ENCODE measurements at places on chromosomes 5 and 9.

DNA sequence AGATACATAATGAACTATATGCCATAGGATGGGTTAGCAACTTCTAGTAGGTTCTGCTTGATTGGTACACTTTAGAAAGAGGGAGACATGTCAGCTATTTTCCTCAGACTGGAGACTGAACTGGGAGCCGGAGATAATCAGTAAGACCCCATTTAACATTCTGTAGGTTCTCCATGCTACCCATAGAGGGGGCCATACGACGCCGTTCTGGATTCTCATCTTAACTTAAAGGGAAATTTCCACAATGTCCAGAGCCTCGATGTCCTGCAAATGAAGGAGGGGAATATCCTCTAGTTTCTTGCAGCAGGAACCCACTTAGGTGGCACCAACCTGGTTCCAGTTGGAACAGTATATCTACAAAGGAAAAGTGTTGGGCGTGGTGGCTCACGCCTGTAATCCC, 22.3 kb upstream of the NPM1 start:
- no peak for DNase-seq

DNA sequence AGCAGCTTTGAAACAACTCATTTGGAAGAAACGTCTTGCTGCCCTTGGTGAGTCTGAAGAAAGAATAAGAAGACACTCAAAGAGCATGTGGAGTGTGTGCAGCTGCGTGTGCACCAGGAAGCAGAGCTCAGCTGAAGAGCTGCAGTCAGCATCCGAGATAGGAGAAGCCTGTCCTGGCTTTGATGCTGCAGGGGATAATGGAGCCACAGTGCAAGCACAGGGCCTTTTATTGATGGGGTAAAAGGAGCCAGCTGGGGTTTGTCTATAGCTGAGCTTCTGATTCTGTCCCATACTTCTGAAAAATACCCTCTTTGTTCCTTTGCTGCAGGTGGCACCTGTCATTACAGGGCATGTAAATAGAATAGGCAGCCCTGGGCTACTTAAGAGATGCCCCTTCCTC, 375.7 kb upstream of the ZNF462 start:
- no peak for DNase-seq

DNA sequence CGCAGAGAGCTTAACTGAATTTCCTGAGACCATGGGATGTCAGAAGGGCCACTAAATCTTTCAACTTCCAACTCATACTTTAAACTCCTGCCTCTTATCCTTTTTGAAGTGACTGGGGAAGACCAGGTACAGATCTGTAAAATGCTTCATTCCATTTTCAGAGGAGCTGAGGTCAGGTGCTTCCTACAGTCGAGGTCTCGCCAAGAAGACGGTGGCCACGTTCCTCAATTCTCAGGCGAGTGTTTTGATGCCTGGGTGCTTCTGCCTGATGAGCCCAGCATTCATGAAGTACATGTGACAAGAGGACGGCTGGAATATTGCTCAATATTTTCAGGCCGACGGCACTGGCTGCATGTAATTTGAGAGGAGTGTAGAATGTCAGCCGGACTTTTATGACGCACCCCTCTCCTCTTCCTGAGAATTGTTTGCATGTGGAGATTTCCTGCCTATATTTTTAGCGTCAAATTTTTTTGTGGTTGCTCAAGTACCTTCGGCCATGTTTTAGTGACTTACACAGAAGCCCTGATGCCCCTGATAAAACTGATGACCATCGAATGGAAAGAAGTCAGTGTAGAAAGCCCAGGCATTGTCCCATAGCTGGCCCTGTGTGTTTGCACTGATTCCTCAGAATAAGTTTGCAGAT, 38.8 kb upstream of the GLRX start:
- DNase-seq = no peak

GRCh38 chr5:45686620-45687019, 9.6 kb downstream of the HCN1 start:
- no peak for DNase-seq

DNA sequence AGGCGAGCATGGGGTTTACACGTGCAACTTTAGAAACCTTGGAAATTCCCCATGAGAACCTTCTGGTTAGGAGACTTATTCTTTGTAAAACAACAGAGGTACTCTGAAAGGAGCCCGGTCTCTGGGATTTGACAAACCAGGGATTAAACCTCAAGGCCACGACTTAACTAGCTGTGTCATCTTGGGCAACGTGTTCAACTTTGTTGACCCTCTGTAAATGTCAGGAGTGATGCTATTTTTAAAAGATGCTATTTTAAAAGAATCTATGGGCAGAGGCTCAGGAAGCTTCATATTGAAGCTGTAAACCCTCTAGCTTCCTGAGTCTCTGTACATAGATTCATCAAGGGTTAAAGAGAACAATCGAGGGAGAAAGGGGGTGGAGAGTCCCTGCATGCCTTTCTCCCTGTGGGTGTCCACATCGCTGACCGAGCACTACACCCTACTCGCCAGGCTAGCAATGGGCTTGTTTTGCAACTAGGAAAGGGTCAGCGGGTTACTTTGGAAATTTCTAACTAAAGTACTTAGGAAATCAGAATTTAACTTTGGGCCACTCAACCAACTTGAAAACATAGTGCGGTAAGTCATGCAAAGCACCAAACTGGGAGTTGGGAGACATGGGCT, 2.1 kb downstream of the SLC36A2 start:
- DNase-seq = no peak

DNA sequence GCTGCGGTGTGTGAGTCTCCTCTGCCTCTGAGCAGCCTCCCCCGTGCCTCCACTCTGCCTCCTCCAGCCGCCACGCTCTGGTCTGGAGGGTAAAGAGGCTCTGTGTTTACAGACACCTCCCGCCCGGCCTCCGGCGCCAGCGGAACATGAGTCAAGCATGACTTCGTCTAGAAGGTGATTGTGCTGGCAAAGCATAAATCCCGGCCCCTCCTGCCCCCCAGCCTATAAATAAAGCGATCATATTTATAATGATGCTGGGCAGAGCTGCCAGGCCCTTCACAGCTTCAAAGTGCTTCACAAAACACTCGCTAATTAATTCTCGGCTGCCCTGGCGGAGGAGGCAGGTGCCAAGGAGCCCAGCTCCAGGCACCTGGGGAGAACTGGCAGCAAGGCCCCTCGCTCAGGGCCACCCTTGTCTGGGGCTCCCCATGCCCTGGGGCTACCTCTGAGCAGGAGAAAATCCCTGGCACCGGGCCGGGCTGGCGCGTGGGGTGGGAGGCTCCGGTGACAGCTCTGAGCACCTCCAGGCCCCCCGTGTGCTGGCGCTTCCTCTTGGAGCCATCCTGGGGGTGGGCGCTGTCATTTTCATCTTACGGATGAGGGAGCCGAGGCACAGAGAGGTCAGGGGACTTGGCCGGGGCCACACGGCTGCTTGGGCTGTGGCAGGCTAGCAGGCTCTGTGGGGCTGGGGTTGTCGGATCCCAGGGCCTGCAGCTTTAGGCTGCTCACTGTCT, 87.8 kb downstream of the RXRA start:
- no peak for DNase-seq

DNA sequence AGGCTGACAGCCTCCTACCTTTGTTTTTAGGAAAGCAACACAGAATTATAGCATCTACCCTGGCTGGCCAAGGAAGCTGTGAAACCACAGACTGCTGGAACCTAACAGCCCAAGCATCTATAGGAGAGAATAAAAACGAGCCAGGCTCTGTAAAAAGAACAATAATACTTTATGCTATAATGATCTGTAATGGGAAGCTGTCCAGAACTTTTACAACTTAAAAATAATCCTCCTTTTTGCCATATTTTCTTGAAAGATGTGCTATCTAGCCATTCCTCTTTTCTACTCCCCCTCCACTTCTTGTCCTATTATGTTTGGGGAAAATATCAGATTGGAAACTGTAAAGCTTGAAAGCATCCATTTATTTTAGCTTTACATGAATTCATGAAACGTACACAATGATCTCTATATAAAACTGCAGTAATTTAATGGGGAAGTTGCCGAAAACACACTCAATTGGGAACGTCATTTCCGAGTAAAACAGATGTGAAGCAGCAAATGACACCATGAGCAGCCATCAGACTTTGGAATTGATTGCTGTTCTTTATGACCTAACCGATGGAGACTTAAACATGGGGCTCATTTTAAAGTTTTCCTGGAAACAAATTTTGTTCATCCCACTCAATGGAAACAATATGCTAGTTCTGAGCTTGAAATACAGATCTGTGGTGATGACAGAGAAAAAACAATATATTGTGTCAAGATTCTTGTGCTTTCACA, 450.3 kb upstream of the CLINT1 start:
- DNase-seq = no peak

- no peak for DNase-seq
Measured at GRCh38 chr5:130237721-130238120, 333.5 kb downstream of the CHSY3 start.

DNA sequence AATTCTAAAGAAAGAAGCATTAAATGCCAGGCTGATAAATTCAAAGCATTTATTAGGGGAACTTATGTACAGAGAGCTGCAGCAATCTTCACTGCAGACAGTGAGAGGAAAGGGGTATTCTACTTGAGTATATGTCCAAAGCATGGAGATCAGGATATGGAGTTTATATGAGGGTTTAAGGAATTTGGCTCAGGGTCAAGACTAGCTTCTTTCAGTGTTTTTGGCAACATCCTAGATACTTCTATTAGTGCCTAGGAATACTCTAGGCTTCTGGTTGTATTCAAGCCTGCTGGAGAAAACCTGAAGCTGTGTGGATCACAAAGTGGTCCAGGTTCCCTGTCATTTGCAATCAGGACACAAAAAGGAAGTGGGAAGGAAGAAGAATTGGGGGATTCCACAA, 194.6 kb downstream of the CETN3 start:
- no peak for DNase-seq

- DNase-seq = no peak
Measured at GRCh38 chr5:35804841-35805240, 51.9 kb upstream of the IL7R start.

- DNase-seq = no peak
Measured at GRCh38 chr9:122055701-122056100, 37.4 kb downstream of the TTLL11 start.

- DNase-seq = no peak
Measured at GRCh38 chr5:475704-476101, 32.7 kb downstream of the EXOC3 start.

- DNase-seq = no peak
Measured at GRCh38 chr9:10700291-10700690, 87.5 kb upstream of the PTPRD start.

DNA sequence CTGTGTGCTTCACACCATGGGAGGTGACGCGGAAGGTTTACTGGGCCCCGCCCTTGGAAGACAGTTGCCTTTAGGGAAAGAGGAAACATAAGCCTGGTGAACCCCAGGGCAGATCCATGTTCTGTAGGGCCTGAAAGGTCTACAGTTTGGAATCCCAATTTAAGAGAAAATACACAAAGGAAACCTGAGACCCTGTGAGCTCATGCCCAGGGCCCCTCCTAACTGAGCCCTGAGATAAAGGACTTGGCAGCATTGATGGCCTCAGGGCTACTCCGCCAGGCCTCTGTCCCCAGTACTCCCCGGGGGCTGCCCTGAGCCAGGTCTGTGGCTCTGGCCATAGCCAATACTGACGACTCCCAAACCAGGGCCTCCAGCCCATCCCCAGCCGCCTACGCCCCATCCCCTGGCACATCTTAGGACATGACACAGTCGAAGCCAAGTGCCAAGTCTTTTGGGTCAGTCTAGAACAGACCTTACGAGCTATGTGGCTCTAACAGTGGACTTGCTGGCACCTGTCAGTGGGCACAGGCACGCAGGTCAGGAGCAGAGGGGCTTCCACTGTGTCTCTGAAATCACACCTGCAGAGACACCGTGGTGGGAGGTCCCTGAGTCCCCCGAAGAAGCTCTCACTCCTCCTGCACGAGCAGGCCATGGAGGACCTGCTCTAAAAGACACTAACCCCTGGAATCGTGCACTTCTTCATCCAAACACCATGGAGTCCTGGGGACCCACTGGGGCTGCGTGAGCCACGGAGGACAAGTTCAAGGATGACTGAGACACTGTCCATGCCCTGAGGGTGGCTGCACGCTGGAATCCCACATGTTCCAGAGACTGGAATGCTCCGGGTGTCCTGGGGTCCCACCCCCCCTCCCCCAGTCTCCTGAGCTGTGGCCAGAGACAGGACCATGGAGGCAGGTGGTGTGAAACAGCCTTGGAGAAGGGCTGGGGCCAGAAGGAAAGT, 40.3 kb upstream of the BARHL1 start:
- no peak for DNase-seq

- no peak for DNase-seq
Measured at GRCh38 chr9:127924736-127925444, 5.7 kb downstream of the PIP5KL1 start.

- DNase-seq = no peak
Measured at GRCh38 chr5:139177809-139178588, 20.2 kb downstream of the SIL1 start.

DNA sequence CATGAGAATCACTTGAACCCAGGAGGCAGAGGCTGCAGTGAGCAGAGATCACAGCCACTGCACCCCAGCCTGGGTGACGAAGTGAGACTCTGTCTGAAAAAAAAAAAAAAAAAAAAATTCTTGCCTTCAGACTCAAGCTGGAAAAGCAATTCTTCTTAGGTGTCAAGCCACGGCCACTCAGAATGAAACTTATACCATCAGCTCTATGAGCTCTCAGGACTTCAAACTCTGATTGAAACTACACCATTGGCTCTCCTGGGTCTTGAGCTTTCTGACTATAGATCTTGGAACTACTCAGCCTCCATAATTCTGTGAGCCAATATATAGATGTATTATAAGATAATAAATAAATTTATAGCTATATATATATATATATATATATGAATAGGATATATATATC, 12.9 kb upstream of the FGF10 start:
- DNase-seq = no peak

DNA sequence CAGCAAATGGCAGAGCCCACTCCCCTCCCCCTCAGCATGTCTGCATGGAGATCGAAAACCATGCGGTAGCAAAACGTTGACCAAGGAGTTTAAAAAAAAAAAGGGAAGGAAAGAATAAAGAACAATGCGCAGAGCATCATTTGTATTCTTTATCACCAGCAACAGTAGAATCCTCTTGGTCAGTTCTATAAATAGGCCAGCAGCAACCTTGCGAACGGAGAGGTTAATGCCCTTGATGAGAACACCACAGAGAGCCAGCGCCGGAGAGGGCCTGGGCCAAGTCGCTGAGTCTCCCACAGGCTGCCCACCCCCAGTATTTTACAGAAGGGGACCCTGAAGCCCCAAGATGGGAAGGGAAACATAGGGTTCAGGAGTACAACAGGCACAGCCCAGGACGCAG, 22.7 kb downstream of the WHRN start:
- DNase-seq = no peak

DNA sequence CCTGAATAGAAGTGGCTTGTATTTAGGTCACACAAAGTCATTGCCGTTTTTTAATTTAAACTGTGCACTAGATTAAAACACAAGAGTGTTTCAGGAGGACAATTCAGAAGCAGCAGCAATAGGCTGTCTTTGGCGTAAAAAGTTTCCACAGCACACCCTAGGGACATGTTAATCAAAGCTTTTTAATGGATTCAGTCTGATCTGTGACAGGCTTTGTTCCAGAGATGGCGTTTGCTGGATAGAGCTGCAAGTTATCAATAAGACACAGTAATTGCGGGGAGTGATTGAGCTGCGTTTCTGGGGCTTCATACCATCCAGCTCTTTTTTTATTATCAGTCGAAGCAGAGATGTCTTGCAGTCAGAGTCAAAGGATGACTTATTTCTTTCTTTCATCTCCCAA, 300.3 kb downstream of the ZNF608 start:
- DNase-seq = no peak
